ENCODE measurements at places on chromosomes 6 and 20.

DNA sequence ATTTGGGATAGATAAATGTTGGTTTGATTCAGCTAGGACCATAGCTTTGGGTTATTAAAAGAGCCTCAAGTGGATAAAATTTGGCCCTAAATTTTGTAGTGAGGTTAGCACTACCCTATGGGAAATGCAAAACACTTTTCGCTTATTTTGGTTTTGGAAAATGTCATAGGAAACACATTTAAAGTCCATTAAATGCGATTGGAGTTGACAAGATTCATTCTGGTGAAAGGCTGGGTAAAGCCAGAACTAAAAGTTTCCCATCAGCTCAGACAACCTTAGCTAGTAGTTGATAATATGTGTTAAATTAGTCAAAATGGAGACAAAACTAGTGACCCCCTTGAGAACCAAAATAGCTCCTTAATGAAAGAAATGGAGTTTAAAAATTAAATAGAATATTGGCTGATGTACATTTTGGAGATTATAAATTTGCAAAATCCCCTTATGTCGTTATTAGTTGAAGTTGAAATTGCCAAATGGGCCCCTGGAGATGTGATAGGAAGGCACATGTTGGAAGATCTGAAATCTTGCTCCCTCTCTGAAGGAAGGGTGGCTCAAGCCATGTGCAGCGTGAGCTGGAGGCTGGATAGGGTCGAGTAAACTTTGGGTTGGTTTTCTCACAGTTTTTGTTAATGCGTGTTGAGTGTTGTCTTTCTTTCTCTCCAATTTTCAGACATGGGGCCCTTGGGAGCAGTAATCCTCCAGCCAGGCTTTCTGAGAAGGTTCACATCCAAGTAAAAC lies 72.8 kb downstream of the CD83 start:
- DNase-seq = no peak

- DNase-seq = no peak
These were observed 367 bp upstream of the PCIF1 start for GRCh38 chr20:45934046-45934585.

- DNase-seq = no peak
These were observed 592 bp upstream of the CTNNBL1 start for GRCh38 chr20:37693242-37693634.

DNA sequence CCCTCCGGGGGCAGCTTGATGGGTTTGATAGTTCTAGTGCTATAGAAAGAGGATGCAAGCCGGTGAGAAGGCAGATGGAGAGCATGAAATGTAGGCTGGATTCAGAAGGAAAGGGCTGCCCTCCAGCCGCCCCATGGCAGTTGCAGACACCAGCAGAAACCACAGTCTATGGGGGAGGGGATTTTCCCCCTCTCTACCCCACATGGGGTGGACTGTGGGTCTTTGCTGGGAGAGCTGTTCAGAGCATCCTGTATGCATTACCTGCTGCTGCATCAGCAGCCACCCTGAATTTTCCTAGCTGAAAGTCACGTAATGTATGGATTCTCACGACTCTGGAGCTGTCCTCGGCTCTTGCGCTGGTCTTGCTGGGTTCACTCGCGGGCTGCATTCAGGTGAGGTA lies 48.8 kb upstream of the CST5 start:
- DNase-seq = no peak

DNA sequence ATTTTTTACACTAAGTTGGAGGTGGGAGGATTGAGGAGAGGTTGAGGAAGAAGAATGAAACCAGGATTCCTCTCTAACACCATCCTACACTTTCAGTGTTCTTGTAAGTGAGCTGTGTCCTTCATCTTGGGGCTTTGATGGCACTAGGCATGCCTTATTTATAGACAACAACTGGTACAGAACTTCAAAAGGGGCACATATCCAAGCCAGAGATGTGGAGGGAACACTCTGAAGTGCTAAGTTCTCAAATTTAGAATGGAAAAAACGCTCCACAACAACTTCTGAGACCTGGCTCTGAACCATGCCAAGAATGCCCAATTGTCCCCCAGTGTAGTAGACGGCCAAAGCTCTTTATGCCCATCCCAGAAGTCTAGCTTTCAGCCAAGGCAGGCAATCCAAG lies 16.2 kb upstream of the PKHD1 start:
- DNase-seq = no peak

DNA sequence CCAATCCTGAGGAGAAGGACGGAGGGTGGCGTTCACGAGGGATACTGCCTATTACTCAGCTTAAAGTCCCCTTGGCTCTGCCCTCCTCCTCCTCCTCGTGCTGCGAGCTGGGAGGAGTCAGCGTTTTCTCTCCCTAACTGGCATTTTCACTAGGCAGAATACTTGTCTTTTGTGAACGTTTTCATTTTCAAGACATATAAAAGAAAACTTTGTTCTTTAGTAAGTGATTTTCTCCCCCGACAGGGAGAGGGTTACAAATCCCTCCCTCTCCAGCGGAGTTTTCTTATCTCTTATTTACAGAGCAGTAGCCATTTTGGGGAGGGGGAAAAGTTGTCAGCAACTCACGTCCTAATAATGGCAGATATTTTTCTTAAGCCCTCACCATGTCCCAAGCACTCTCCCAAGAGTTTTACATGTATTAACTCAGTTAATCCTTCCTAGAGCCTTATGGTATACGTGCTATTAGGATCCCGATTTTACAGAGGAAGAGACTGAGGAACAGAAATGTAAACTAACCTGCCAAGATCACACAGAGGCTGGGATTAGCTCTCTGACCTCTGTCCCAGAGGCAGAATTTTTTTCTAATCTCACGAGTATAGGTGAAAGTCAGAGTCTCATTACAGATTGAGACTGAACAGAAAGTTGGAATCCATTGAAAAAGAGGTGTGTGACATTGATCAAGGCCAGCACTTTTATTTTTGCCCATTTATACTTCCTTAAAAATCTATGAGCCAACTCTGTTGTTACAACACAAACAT lies 30.0 kb upstream of the ZNF217 start:
- no peak for DNase-seq

- no peak for DNase-seq
These were observed 196.5 kb upstream of the THBS2 start for GRCh38 chr6:169450097-169450496.

- no peak for DNase-seq
These were observed 66.8 kb upstream of the CBLN4 start for GRCh38 chr20:56072165-56072564.

DNA sequence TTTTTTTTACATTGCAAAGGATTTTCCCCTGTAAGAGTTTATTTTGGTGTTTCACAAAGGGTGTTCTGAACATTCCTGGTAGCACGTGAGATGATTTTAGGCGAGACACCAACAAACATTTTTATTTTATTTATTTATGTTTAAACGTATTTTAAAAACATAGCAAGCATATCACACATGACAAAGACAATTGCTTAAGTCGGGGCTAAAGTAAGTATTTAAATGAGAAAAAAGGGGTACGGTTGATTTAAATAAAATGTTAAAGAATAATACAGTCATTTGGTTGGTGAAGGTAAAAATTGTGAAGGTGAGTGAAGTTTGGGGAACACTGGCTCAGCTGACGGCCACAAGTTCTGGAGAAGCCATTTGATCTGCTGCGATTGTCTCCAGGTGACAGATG lies 129.7 kb downstream of the BMP7 start:
- no peak for DNase-seq

DNA sequence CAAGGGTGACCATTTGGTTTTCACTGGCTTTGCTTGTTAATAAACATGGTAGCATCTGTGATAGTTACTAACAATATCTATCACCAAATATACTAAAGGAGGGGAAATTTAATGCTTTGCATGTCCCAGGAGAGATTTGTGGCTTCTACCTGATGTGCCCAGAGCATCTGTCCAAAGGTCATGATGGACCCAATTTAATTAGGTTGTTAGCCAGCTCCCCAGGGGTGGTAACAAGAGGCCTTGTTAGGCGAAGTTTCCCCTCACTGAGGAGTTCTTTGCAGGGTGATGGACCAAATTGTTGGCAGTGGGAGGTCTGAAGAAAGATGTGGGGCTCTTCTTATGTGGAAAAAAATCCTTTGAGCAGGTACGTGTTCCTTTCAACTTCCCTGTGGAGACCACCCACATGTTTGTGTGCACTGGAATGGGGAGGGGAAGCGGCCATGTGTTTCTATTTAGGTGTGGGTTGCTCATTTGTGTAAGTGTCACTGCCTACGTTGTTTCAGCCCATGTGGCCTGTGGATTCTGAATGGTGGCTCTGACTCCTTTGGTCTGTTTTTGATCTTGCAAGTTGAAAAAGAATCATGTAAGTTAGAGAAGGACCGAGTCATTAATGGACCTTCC lies 137.6 kb downstream of the CLIC5 start:
- DNase-seq = no peak

DNA sequence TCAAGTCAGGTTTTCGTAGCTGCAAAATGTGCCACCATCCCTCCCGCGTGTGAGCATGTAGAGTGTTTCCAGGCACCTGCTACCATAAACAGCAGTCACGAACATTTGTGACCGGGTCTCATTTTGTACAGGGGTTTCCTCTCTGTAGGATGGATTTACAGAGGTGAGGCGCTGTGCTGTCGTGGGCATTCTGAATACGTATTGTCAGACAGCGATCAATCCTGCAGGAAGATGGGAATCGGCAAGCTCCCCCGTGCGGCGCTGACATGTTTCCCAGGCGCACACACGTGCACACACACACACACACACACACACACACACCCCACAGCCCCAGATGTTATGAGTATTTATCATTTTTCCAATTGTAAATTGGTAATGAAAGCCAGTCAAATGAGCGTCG lies 15.8 kb downstream of the ANKRD60 start:
- DNase-seq = no peak

- DNase-seq = peak; percentile 56
These were observed 9.9 kb upstream of the BAK1 start for GRCh38 chr6:33589731-33590530.

GRCh38 chr20:36848078-36848660 lies 27.8 kb upstream of the TLDC2 start:
- DNase-seq = peak; percentile 35

DNA sequence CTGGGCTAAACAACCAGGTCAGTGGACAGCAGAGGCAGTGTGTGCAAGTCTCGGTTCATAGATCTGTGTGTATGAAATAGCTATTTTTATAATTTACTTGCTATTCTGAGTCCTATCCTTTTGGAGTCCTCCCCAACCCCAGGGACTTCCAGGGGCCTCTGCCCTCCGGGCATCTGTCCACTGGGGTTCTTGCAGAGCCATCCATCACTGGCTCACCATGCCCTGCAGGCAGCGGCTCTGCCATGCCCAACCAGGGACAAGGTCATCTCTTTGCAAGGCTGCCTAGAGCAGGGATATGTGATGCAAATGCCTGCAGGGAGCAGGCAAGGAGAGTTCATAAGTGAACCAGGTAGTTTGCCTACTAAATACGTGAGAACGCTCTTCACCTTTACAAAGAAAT lies 10.5 kb upstream of the BEND3 start:
- no peak for DNase-seq

- DNase-seq = no peak
These were observed 71.7 kb upstream of the CEP85L start for GRCh38 chr6:118722829-118723813.

GRCh38 chr6:164085091-164086075 lies 670.9 kb downstream of the QKI start:
- no peak for DNase-seq

- no peak for DNase-seq
These were observed 78.1 kb downstream of the PRDM1 start for GRCh38 chr6:106163966-106164877.

DNA sequence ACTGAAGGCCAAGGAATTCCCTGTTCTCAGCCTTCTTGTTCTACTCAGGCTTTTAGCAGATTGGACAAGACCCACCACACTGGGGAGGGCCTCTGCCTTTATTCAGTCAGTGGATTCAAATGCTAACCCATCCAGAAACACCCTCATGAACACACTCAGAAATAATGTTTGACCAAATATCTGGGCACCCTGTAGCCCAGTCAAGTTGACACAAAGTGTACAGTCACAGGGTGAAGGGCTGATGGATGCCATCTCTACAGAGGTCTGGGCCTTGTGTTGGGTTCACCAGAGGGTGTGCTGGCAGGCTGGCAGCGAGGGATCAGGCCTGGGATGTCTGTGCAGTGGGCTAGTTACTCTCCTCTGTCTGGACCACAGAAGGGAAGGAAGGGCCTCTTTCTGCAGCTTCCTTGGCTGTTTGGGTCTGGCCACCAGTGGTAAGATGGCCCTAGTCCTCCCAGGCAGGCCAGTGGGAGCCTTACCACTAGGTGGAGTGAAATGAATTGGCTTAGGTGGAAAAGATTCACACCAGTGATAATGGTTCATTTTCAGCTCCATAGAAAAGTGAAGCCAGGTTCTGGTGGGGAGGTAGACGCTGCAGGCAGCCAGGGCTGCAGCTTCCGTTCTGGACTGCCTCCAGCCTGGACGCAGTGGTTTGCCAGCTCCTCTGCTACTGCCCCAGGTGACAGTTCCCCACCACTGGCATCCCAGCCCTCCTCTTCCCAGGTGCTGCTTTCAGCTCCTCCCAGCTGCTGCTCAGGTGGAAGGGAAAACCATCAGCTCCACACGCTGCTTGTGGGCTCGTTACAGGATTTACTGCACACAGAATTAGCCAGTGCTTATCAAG lies 9.2 kb downstream of the TUBB2A start:
- DNase-seq = no peak

DNA sequence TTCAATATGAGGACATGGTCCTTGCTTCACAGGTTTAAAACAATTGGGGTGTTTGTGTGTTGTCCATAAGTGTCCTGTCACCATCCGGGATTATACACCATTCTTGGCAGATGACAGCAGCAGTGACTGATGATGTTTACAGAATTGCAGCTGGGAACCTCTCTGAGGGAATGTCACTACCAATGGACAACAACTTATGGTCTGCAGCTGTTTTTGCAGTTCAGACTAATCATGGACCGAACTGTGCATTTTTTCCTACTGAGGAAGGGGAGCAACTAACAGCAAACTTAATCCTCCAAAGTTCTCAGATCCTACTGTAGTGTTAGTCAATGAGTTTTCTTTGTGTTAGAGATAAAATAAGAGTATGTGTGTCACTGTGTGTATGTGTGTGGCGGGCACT lies 26.0 kb downstream of the FAM229B start:
- DNase-seq = no peak

DNA sequence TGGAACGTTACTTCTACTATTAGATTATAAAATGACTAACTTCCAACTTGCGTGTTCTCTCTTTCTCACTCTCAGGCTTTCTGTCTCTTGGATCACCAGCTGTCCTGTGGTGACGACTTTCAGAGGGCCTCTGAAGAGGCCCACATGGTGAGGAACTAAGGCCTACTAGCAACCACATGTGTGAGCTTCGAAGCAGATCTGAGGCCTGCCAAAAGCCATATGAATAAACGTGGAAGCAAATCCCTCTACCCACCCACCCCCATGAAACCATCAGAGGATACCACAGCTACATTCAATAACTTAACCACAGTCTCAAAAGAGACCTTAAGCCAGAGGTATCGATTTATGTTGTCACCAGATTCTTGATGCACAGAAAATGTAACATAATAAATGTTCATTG lies 13.5 kb upstream of the BMP5 start:
- DNase-seq = no peak
